ENCODE measurements at places on chromosomes 5 and 9. TPM values are rescaled to one million over a fixed set of nuclear protein-coding genes. Genes with fewer than 3 reads are reported as not detected.

GRCh38 chr5:137751869-137752491 lies 2.2 kb downstream of the HNRNPA0 start:
- H3K4me1 ChIP-seq, result peaks cover 16% of the 10 kb centered on the region
- DNase-seq, result peak; percentile 74
- H3K27me3 ChIP-seq, result no peaks in the 10 kb centered on the region
- H3K4me3 ChIP-seq, result peak overlapping the region; percentile 88
- H3K27ac ChIP-seq, result no peak overlapping the region

DNA sequence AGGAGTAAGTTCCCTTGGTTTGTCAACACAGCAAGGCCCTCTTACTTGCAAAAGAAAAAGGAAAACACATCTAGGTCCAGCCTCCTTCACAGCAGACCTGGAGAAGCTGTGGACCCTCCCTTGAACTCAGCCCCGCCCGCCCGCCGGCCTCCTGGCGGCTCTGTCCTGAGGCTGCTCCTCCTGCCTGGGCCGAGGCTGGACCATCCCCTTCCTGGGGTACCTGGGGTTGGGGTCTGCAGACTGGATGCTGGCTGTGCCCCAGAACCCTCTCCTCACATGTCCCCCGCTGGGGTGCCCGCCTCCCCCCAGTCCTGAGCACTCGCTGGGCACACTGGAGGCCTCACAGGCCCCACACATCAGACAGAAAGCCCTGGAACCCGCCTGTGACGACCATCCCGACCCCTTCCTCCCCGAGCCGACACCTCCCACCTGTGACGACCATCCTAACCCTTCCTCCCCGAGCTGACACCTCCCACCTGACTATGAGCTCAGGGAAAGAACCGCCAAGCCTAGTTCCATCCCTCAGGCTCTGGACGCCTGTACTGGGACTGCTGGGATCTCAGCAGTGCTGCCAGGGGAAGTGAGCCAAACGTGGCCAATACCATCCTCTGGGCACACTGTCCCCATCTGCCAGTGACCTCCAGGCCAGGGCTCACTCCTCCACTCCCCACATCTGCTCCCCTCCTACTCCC lies 7.2 kb upstream of the TMEM210 start:
- no peak for DNase-seq
- peaks cover 18% of the 10 kb centered on the region for H3K36me3 ChIP-seq
- H3K4me3 ChIP-seq, result no peak overlapping the region

GRCh38 chr5:55004729-55005128 lies 19.3 kb upstream of the GZMK start:
- DNase-seq, result peak; percentile 58
- H3K36me3 ChIP-seq, result no peaks in the 10 kb centered on the region

GRCh38 chr9:15374310-15374709 lies 48.4 kb upstream of the SNAPC3 start:
- peak; percentile 4 for DNase-seq
- no peak overlapping the region for H3K4me3 ChIP-seq
- H3K4me1 ChIP-seq, result no peaks in the 10 kb centered on the region
- no peaks in the 10 kb centered on the region for H3K36me3 ChIP-seq

GRCh38 chr5:113678924-113679575 lies 165.6 kb downstream of the YTHDC2 start:
- peaks cover 4% of the 10 kb centered on the region for H3K4me1 ChIP-seq
- peak; percentile 75 for DNase-seq
- H3K36me3 ChIP-seq, result no peaks in the 10 kb centered on the region

- H3K36me3 ChIP-seq, result no peaks in the 10 kb centered on the region
- DNase-seq, result peak; percentile 81
- peaks cover 7% of the 10 kb centered on the region for H3K4me1 ChIP-seq
- no peak overlapping the region for H3K4me3 ChIP-seq
- H3K27ac ChIP-seq, result no peak overlapping the region
These were observed 3.8 kb downstream of the BRINP1 start for GRCh38 chr9:119365291-119366027.

DOCK2 gene
- 3.3 TPM for total RNA-seq

IFNA13 gene
- not detected for total RNA-seq

PCDHGC3 gene
- total RNA-seq, result 29.9 TPM

ANGPTL2 gene
- 3.6 TPM for total RNA-seq

ATOX1 gene
- 68.2 TPM for total RNA-seq

PMPCA gene
- 74.5 TPM for total RNA-seq

ORM1 gene
- total RNA-seq, result not detected
